CD14-positive monocyte (primary cell): ENCODE measurements at places on chromosomes 2 and 18. TPM values are rescaled to one million over a fixed set of nuclear protein-coding genes. Genes with fewer than 3 reads are reported as not detected.

The LDLRAD4 gene
- polyA plus RNA-seq = 13.8 TPM

The RAB17 gene
- polyA plus RNA-seq = 0.11 and 0.35 TPM in 2 replicates

DNA sequence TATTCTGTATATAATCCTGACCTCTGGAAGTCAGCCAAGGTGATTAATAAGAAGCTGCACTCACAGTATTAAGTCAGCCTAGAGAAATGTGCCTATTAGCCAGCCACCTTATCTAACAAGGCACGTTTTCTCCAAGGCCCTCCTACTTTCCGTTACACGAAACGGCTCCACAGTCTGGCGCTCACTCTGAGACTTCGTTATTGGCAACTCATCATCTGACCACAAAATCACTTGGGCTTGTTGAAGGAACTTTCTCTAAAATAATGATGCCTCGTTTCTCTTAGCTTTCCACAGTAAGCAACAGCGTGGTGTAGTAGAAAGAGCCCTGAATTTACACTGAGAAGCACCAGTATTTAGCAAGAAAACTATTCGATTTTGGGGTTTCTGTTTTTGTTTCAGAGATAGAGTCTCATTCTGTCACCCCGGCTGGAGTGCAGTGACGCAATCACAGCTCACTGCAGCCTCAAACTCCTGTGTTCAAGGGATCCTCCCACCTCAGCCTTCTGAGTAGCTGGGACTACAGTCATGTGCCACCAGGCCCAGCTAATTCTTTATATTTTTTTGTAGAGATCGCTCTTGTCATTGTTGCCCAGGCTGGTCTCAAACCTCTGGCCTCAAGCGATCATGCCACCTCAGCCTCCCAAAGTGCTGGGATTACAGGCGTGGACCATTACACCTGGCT is 53.6 kb upstream of the SLC14A1 start:
- H3K4me1 ChIP-seq = peaks cover 53% of the 10 kb centered on the region
- peak overlapping the region; percentile 87 for H3K27ac ChIP-seq
- peak; percentile 59 for DNase-seq
- peak overlapping the region; percentile 46 for H3K4me3 ChIP-seq

The CNTNAP5 gene
- polyA plus RNA-seq = not detected

- H3K4me1 ChIP-seq = no peaks in the 10 kb centered on the region
- no peaks in the 10 kb centered on the region for H3K27me3 ChIP-seq
- no peak overlapping the region for H3K4me3 ChIP-seq
- H3K27ac ChIP-seq = no peak overlapping the region
- DNase-seq = no peak
Measured at GRCh38 chr2:1266351-1266750, 146.9 kb upstream of the TPO start.

- no peaks in the 10 kb centered on the region for H3K4me1 ChIP-seq
- DNase-seq = no peak
- no peaks in the 10 kb centered on the region for H3K27me3 ChIP-seq
- no peak overlapping the region for H3K4me3 ChIP-seq
- no peaks in the 10 kb centered on the region for H3K36me3 ChIP-seq
Measured at GRCh38 chr2:239714116-239714515, 311.0 kb downstream of the NDUFA10 start.

- DNase-seq = no peak
- H3K4me3 ChIP-seq = no peak overlapping the region
- no peaks in the 10 kb centered on the region for H3K27me3 ChIP-seq
- H3K27ac ChIP-seq = no peak overlapping the region
- no peaks in the 10 kb centered on the region for H3K36me3 ChIP-seq
- peaks cover 15% of the 10 kb centered on the region for H3K4me1 ChIP-seq
Measured at GRCh38 chr18:55593888-55594287, 5.9 kb upstream of the TCF4 start.

The SLC4A5 gene
- not detected for polyA plus RNA-seq
